ENCODE measurements at places on chromosomes 4 and X.

DNA sequence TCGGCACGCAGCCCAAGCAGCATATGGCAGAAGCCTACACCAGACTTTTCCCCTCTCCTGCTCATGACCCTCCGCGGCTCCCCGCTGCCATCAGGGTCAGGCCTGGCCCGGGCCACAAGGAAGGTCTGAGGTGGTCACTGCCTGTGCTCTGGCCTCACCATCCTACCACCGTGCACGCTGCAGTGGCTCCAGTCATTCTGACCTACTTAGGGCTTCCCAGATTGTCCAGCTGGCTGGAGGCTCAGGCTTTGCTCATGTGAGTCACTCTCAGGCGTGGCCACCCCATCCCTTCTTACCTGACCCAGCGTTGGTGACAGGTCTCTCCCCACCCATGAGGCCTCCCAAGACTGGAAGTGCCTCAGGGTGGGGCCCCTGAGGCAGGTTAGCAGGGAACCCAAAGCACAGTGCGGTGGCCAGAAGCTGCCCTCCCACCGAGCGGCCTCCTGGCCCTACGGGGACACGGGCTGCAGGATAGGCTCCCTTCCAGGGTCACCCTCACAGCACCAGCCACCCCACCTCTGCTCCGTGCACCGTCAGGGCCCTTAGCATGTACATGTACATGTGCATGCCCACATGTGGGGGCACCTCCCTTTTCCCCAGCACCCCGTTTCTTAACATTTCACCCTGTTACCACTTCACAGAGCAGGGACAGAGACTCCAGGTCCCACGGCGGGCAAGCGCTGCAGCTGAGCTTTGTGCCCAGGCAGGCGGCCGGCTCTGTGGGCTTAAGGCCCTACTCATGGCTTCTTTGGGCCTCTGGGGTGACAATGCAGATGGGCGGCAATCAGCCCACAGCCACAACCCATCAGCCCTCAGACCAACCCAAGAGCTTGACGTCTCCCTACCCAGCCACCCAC lies 2.2 kb downstream of the TREX2 start:
- DNase-seq: no peak

GRCh38 chrX:24266996-24267395 lies 46.9 kb downstream of the SUPT20HL2 start:
- no peak for DNase-seq

DNA sequence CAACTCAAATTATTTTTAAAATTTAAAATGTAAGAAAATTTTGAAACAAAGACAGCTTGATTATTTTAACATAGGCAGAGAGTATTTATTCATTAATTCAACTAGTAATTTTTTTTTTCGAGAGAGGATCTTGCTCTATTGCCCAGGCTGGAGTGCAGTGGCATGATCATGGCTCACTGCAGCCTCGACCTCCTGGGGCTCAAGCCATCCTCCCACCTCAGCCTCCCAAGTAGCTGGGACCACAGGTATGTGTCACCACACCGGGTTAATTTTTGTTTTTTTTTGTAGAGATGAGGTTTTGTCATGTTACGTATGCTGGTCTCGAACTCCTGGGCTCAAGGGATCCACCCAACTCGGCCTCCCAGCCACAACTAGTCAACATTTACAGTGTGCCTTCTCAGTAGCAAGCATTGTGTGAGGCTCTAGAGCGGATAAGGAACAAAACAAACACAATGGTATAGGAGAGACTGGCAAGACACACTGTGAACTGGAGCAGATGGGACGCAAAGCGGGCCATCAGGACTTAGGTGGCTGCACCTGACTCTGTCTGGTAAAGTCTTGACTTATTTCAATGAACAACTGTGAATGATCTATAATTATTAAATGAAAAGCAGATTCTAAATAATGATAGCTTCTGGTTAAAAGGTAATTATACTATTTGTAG lies 21.6 kb downstream of the SETD7 start:
- DNase-seq: no peak

GRCh38 chr4:17093481-17093880 lies 195.0 kb upstream of the LDB2 start:
- DNase-seq: no peak

DNA sequence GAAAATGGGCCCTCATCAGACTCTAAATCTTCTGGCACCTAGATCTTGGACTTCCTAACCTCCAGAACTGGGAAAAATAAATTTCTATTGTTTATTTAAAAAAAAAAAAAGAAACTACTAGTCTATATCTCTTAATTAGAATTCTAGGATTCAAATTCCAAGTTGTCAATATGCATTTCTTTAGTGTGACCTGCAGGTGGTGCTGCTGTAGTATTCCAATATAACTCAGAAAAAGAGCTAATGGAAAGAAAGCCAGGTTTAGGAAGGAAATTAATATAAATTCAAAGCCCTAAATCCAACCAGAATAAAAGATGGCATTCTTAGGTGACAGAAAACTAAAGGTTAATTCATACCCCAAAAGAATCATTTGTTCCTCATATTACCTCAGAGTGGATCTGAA lies 80.0 kb upstream of the NALF2 start:
- DNase-seq: no peak

DNA sequence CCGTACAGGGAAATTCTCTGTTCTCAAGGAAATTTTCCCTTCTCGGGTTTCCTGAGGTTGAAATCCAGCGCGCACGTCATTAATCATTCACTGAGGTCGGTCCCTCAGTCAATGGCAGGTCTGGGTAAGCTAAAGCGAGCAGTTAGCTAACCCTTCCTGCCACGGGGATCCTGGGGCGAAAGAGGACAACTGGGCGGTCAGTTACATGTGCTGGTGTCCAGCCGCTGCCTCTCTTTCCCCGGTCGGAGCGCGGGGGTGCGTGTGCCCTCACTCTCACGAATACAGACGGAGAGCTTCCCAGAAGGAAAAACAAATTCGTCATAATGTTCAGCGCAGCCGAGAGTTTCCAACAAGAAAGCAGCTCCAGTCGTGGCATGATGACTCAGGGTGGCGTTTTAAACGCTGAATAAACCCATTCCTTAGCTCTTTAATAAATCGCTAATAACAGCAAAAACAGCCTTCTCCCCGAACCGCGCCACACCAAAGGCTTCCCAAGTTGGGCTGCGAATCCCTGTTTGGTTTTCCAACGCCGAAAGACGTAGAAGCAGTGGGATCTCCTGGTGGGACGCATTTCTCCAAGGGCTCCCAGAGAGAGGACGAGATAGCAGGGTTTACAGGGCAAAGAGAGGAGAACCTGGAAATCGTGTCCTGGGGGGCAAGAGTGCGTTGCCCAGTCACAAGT lies 752 bp upstream of the FGF5 start:
- peak; percentile 53 for DNase-seq

GRCh38 chr4:67550857-67551256 lies 5.6 kb upstream of the CENPC start:
- DNase-seq: no peak

- DNase-seq: no peak
Observed at GRCh38 chr4:82903737-82904136, 3.2 kb downstream of the THAP9 start.

- DNase-seq: no peak
Observed at GRCh38 chr4:20916106-20916505, 215.8 kb downstream of the PACRGL start.

- no peak for DNase-seq
Observed at GRCh38 chr4:136124251-136124745, 1408.0 kb downstream of the PCDH18 start.

DNA sequence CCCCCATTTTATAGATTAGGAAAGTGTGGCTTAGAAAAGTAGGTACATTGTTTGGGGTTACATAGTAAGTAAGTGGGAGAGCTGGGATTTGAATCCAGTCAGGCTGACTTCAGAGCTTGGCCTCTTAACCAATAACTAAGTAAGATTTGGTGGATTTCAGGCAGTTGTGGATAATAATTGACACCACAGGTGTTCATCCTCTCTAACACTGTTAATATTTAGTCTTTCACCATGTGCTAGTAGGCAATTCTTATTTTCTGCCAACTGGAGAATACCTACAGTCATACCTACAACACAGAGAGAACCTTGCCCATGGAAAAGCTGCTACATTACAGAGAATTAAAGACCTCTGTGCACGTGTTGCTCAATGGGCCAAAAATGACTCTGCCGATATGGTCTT lies 89.5 kb downstream of the DIAPH2 start:
- no peak for DNase-seq

DNA sequence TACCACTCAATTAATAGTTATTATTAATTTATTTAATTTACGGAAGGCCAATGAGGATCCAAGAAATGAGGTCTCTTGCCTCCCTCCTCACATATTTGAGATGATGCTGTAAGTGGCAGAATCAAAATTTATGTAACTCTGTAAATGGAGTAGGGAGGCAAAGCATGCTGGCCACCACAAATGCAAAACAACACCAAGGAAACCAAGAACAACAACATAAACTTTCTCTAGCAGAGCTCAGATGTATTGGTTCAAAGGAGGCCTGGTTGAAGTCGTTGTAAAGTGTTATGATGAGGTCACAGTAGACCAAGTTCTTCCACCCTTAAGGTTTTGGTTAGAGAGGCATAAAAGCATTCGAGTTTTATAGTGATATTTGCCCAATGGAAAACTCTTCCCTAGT lies 194.8 kb upstream of the FAT1 start:
- no peak for DNase-seq

- no peak for DNase-seq
Observed at GRCh38 chr4:52234561-52235440, 183.7 kb downstream of the SPATA18 start.

DNA sequence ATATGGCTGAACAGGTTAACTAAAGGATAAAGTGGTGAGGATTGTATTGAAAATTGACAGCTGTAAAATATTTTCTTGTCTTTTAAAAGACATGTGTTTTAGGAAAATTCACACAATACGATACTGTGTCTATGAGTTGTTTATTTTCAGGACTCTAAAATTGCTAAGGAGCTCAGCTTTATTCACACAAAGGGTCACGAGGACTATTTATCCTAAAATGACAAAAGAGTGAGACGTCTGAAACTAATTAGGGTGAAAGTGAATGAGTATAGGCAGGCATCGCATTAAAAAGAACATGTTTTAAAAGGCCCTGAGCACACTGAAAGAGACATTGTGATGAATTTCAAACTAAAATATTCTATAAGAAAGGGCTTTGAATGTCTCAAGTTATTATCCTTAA lies 304.7 kb downstream of the SH2D1A start:
- no peak for DNase-seq
